ENCODE measurements at places on chromosomes 6 and 20.

DNA sequence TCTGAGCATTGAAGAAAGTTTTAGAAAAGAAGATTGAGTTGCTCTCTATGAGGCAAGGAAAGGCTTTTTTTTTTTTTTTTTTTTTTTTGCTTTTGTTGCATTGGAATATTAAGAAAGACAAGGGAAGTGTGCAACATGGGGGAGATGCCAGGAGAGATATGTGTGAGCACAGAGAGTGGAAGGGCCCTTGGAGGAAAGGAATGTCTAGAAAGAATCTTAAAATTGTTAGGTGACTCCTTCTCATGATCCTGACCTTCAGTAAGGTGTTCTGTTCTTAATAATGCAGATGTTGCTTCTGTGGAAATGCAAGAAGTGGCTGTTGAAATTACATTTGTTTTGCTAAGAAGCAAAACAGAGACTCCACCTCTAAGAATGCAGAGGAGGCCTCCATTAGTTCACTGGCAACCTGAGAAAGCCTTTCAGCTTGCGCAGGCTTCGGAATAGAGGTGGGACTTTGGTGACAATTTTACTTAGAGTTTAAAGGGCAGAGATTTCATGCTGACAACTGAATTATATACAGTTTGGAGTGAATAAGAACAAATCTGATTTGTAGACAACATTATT, 118.0 kb upstream of the ASCC3 start:
- DNase-seq = no peak

DNA sequence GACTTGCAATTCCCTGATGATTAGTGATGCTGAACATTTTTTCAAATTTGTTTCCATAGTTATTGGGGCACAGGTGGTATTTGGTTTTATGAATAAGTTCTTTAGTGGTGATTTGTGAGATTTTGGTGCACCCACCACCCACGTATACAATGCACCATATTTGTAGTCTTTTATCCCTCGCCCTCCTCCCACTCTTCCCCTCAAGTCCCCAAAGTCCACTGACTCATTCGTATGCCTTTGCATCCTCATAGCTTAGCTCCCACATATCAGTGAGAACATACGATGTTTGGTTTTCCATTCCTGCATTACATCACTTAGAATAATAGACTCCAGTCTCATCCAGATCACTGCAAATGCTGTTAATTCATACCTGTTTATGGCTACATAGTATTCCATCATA, 167.3 kb downstream of the MYLK4 start:
- no peak for DNase-seq

DNA sequence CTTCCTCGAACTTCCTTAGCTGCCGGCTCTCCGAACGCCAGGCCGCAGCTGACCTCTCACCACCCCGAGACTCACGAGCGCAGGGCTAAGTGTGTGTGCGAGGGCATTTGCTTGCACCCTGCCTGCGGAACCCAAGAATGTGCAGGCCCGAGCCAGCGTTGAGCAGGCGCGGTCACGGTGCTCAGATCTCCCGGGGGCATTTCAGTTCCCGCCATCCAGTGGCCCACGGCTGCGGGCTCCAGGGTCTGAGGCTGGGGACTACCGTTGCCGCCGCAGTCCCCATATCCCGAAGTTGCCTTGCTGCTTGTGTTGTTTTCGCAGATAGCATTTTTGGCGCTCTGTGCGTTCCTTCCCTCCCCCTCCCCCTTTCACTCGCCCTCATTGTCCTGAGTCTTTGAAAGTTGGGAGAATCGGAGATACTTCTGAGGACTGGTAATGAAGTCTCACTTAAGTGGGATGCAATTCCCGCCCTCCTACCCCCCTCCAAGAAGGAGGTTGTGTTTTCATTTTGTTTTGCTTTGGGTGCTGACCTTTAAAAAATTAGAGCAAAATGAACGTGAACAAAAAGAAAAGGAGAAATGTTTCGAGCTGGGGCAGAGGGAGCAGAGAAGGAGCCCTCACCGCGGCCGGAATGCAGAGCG, 1.7 kb downstream of the NR2E1 start:
- no peak for DNase-seq

- no peak for DNase-seq
Observed at GRCh38 chr6:156056085-156056484, 600.4 kb upstream of the NOX3 start.

DNA sequence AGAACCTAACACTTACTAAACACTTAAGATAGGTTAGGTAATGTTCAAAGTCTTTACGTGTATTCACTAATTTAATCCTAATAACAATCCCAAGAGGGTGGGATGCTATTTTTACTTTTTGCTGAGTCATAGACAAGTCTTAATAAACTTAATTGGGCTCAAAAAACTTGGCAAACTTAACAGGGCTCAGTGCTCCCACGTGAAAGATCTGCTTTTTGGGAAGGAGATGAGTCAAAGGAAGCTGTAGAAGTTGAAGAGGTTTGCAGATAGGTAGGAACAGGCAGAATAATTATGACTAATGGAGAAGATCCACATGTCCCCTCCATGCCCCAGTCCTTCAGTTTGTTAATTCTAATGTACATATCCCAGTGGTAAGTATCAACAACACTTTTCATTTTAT, 44.5 kb upstream of the STMND1 start:
- DNase-seq = no peak

DNA sequence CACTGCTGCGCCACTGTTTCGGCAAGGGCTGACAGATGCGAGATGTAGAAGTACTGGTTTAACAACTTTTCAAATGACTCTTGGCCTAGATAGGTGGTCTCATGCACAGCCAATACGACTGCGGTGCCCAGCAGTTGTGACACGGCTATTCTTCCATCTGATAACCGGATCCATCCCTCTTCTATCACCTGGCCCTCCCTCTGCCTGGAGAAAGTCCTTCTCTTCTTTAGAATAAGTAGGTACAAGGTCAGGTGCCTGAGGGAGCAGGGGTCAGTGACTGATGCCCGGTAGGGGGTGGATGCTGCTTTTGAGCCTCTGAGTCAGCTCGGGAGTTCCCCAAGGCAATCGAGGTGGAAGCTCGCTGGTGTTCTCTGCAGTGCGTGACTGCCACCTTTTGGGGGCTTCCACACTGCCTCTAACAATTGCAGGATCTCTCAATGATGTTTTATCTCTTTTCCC, 166.8 kb upstream of the GRIK2 start:
- no peak for DNase-seq

DNA sequence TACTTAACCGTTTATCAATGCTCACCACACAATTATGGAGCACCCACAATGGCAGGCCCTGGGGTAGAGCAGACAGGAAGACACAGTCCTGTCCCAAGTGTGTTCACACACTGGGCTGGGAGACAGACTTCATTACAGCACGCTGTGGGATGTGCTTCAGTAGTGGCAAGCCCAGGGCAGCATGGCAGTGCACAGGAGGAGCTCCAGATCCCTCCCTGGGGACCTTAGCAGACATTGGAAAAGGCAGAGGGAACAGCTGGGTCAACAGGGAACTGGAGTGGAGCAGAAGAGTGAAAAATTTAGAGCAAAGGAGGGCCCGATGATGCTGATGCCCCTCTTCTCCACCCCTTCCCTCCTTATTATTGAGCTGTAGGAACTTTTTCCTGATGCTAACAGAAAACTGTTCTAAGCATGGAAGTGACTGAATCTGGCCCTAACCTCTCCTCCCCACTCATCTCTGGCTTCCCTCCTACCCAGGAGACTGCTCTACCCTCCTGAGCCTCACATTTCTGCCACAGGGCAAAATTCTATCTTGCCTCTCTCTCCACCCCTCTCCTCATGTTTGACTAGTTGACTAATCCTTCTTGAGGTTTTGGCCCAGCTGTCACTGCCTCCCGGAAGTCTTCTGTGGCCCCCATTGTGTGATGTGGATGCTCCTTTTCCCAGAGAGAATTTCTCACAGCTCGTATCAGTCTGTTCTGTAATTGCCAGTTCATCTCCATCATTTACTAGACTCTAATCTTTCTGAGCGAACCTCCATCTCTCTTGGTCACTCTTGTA, 41.3 kb upstream of the NOP56 start:
- DNase-seq = no peak

GRCh38 chr20:16926626-16927430, 178.7 kb downstream of the OTOR start:
- DNase-seq = no peak

DNA sequence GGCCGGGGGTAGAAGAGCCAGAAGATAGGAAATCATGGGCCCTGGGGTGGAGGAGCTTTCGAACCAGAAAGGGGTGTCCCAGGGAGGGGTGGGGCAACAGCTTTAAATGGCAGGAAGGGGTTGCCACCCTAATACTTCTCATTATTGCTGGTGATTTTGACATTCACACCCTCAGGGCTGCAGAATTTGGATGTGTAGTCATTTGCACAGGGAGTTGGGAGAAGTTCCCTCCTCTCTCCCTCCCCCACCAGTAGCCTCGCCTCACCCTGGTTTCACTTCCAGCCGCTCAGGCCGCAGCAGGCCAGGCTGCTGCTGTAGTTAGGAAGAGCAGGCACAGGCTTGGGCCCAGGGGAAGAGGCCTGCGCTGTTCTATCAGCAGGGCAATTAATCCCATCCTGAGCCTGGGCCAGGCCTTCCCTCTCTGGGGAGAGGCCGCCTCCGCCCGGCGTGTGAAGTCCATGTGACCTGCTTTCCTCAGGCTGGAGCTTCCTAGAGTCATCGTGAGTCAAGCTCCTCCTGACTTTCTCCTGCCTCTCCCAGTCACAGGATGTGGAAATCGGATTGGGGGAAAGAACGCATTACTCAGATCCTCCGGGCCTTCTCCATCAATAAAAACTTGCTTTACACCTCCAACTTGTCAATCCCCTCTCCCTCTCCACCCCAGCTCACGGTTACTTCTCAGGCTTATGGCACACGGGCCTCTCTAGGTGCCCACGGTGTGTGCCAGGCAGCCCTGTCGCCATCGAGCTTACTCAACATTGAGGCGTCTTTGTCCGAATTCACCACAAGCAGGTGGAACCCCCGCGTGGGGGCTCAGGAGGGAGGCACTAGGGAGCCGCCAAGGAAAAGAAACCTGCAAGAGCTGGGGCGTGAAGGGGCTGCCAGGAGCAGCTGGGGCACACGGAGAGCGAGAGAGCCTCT, 7.8 kb downstream of the ADTRP start:
- no peak for DNase-seq

- no peak for DNase-seq
Observed at GRCh38 chr20:25020345-25020744, 27.8 kb upstream of the APMAP start.

DNA sequence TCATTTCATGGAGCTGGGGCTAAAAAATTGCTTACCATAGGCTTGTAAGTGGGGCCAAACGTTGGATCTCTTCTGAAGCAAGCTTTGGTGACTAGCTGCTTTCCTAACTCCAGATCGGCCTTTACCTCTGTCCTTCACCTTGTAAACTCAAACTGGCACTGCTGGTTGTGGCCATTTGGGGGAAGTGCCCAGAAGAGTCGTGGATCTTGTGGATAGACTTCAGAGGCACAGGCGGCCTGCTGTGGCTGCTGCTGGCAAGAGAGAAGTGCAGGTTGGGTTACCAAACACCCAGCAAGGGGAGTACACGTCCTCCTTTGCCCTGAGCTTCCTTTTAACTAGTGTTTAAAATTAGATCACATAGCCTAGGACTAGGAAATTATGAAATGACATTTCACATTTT, 36.8 kb upstream of the KLHL31 start:
- DNase-seq = no peak

DNA sequence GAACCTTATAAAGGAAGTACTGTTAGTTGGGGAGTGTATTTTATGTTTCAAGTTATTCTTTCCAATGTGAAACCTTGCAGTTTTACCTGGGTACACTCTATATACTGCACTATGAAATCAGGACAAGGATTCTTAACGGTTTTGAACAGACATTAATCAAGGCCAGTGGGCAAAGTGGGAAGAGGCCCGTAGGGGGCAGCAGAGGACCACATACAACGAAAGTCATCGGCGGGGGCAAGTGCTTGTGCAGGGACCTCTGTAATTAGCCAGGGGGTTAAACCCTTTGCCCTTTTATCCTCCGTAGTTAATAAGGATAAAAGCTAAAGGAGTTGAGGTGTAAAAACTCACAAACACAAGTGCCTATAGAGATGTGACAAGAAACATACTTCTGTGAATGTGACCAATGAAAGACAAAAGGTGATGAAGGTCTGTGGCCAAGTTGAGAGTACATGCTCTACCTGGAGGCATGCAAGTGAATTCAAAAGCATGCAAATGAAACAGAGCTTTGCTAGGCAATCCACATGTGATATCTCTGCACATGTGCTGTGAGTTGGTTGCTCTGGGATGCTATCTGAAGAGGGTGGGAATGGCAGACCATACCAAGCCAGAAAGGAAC, 392.7 kb upstream of the MAN1A1 start:
- DNase-seq = peak; percentile 5

- no peak for DNase-seq
Observed at GRCh38 chr6:75449630-75450206, 43.9 kb downstream of the FILIP1 start.

DNA sequence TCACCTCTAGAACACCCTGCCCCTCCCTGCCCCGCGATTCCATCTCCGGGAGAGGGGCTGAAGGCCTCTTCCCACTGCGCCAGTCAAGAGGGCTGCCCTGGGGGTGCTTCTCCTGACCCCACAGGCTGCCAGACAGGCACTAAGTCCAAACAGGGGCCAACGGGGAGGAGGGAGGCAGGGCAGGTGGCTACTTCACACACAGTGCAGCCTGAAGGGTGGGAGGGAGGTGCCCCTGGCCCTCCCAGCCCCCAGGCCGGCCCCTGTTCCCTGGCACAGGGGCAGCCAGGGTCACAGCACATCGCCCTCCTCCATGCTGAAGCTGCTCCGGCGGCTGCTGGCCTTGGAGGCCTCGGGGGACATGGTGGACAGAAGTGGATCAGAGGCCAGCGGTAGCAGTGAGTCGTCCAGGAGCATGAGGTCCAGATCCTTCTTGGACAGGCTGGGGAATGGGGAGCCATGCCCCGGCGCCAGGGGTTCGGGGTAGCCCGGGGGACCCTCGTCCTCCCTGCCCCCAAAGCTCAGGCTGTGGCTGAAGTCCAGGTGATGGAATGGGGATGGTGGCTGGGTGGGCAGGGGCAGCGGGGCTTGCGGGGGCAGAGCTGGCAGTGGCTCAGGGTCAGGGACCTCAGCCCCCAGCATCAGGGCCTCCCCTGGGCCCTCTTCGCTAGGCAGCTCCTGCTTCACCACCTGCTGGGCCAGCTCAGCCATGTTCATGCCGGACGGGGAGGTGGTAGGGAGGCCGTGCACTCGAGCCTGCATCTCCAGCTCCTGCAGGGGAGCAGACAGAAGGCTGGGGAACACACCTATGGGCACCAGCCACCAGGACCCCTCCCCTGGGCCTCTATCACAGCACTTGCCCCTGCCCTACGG, 46.3 kb downstream of the MDFI start:
- DNase-seq = no peak

Data from stimulated activated CD8-positive, alpha-beta memory T cell treated with anti-CD3 and anti-CD28 coated beads, Interleukin-2, amount 100 ng/mL, for 1 hour (primary cell).